Sigmoid colon (tissue), 7 donors: ENCODE measurements at places on chromosomes 2 and 18. TPM values are rescaled to one million over a fixed set of nuclear protein-coding genes. Genes with fewer than 3 reads are reported as not detected.

HOXD4 gene
- total RNA-seq: 3.4 TPM

POTEJ gene
- total RNA-seq: not detected

DUSP11 gene
- total RNA-seq: 34.7 TPM

- H3K4me3 ChIP-seq: no peak overlapping the region
- DNase-seq: no peak
- H3K27me3 ChIP-seq: no peaks in the 10 kb centered on the region
- H3K4me1 ChIP-seq: no peaks in the 10 kb centered on the region
- H3K27ac ChIP-seq: peak overlapping the region; percentile 53
Observed at GRCh38 chr2:39390216-39390615, 46.9 kb downstream of the MAP4K3 start.

DNA sequence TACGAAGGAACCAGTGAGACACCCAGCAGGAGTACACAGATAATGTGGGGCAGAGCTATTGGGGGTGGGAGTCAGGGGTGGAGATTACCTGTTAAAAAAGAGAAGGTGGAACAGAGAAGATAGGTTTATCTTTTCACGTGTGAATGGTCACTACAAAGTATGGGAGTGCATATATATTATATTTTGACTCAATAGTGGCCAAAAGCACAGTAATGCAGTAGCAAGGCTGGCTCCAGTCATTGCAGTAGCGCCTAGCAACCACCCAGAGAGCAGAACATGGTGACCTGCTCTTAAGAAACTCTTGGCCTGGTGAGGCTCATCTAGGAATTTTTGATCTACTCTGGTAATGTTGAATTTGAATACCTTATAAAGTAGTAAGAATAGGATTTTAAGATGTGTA lies 1.0 kb downstream of the IMPACT start:
- H3K4me3 ChIP-seq: peak overlapping the region; percentile 86
- no peaks in the 10 kb centered on the region for H3K27me3 ChIP-seq
- H3K27ac ChIP-seq: no peak overlapping the region
- H3K4me1 ChIP-seq: peaks cover 11% of the 10 kb centered on the region
- no peaks in the 10 kb centered on the region for H3K36me3 ChIP-seq

GRCh38 chr2:26778507-26778906 lies 7.3 kb upstream of the CENPA start:
- no peak for DNase-seq
- no peaks in the 10 kb centered on the region for H3K27me3 ChIP-seq
- H3K4me1 ChIP-seq: no peaks in the 10 kb centered on the region

- no peaks in the 10 kb centered on the region for H3K27me3 ChIP-seq
- DNase-seq: no peak
- no peaks in the 10 kb centered on the region for H3K4me1 ChIP-seq
- H3K36me3 ChIP-seq: no peaks in the 10 kb centered on the region
- H3K27ac ChIP-seq: no peak overlapping the region
Observed at GRCh38 chr2:62038975-62039771, 133.7 kb downstream of the COMMD1 start.
